ENCODE measurements at places on chromosomes 3 and 15.

DNA sequence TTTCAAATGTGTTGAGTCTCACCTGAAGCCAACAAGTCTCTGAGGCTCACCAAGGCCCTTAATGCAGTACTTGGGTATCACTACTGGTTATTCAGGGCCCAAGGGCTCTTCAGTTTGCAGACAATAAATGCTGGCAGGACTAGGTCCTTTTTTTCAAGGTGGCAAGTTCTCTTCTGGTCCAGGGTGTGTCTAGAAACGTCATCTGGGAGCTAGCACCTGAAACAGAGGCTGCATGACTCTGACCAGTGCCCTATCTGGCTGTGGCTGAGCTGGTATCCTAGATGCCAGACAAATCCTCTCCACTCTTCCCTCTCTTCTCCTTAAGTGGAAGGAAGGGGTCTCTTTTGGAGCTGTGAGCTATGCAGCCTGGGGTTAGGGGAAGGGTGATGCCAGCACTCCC lies 276.8 kb downstream of the PYDC2 start:
- DNase-seq, result no peak

- DNase-seq, result no peak
Observed at GRCh38 chr15:29569533-29570092, 252.7 kb downstream of the TJP1 start.

- DNase-seq, result no peak
Observed at GRCh38 chr15:52498706-52499105, 30.0 kb downstream of the MYO5A start.

- no peak for DNase-seq
Observed at GRCh38 chr3:155635056-155635455, 109.8 kb downstream of the PLCH1 start.

GRCh38 chr15:45747426-45747825 lies 112.6 kb downstream of the SQOR start:
- DNase-seq, result no peak

- no peak for DNase-seq
Observed at GRCh38 chr3:164890061-164890460, 188.2 kb downstream of the SI start.

DNA sequence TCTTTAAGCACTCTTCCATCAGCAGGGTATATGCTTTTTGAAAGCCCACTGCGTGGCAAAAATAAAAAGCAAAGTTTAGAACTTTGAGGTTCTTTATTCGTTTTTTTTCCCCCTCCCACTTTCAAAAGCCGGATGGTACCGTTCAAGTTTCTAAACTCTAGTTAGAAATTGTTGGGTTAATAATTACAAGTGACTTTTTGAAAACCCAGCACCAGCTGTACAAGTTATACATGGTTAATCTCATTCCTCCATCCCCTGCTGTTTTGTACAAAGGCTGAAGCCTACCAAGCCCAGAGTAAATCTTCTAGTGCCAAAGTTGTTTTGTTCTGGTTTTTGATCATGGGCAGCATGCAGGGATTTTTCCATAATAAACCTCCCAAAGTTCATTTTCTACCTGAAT lies 48.6 kb downstream of the WDR72 start:
- DNase-seq, result no peak

GRCh38 chr3:123757281-123757940 lies 126.7 kb downstream of the MYLK start:
- DNase-seq, result no peak

GRCh38 chr3:184561913-184562877 lies 610 bp downstream of the EPHB3 start:
- DNase-seq, result no peak

GRCh38 chr3:42600958-42601675 lies 631 bp downstream of the NKTR start:
- DNase-seq, result no peak

DNA sequence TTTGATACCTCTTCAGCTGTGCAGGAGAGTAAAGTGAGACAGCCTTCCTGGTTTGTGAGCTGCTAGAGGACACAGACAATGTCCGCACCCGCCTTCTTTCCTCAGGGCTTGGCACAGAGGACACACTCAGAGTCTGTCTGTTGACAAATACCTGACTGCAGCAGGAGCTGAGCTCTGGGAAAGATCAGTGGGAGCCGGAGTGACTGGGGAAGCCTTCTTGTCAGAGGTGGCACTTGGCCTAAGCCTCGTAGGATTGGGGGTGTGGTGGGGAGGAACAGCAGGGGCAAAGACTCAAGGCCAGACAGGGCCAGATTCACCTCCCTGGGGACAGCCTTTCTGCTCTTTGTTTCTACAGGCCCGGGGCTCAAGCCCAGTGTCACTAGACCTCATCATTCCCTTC lies 3.3 kb upstream of the IL17RC start:
- no peak for DNase-seq

DNA sequence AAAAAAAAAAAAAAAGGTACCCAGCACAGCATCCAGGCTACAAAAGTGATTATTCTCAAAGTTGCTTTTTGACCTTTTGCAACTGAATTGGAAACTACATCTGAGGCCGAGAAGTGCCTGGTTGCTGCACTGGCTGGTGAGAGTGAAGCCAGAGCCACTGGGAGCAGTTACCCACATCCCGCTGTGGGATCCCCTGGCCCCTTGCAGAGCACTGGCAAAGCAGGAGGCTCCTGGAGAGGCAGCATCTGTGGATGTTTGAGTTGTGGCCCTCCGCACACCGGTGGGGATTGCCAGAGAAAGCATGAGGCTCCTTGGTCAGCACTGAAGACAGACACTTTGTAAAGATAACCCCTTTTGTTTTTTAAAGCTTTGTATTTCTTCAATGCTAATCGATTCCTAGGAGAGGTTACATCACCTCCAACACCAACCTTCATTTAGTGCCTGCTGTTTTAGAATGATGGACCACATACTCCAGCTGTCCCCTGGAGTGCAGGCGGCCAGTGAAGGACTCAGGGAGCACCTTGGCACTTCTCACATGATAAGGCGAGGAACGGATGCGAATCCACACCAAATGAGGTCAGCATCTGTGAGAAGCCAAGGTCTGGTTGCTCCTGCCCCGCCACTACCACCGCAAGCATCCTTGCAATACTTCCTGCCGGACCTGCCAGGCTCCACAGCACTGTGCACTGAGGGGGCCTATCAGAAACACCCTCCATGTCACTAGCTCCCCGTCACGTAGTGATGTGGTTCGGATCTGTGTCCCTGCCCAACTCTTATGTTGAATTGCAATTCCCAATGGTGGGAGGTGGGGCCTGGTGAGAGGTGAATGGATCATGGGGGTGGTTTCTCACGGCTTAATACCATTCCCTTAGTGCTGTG lies 256.5 kb downstream of the GABRB3 start:
- DNase-seq, result no peak

- no peak for DNase-seq
Observed at GRCh38 chr15:20344601-20345400, 196.8 kb downstream of the GOLGA6L6 start.

DNA sequence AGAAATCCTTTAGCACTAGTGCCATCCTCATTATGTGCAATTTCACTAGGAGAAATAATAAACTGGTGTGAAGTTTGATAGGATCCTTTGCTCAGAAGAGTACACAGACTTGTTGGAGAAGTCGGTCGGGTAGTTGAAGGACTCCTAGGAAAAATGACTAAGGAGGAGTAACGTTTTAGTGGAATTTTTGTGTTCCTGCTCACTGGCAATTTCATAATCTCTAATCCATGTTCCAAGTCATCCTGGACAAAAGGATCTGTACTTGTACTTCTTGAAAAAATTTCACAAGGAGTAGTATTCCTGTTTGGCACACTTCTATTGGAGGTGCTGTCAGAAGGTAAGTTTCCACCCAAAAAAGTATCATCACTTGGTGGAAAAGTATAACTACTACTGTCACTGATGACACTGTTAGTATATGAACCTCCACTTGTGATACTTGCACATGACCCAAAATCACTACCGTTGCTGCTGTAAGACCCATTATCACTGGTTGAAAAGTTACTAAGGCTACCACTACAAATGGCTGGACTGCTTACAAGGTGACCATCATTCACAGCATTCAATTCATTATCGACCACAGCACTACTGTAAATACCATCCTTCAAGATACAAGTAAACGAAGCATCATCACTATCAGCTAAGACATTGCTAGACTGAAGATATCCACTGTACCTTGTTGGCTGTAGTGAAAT lies 77.4 kb downstream of the NEDD4 start:
- DNase-seq, result no peak

- no peak for DNase-seq
Observed at GRCh38 chr15:52615302-52615701, 46.5 kb upstream of the ARPP19 start.

DNA sequence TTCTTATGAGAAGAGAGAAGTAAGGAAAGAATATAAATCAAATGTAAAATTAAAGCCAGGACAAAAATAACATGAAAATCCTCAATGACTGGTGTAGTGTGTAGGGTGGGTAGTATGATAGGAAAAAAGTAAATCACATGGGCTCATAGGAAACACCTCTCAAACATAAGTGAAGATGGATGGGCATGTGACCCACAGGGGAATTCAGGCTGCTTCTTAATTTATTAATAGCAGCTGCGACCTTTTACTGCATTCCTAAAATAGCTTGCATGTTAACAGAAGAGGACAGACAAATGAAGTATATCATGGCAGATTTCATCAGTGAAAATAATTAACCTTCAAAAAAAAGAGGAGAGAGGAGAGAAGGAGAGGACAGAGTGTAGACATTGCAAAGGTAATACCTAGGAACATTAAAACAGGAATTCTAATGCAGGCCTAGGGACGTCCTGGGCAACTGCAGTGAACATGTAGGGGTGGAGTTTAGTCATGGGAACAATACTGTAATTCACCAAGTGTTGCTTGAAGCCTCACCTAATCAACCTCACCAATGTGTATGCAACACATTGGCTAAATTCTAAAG lies 132.9 kb downstream of the KCNMB2 start:
- no peak for DNase-seq

- DNase-seq, result no peak
Observed at GRCh38 chr3:44762170-44762677, 630 bp downstream of the KIF15 start.

- no peak for DNase-seq
Observed at GRCh38 chr3:46924921-46925584, 47.5 kb downstream of the PTH1R start.

GRCh38 chr3:100518983-100519382 lies 26.6 kb downstream of the TMEM45A start:
- DNase-seq, result no peak

DNA sequence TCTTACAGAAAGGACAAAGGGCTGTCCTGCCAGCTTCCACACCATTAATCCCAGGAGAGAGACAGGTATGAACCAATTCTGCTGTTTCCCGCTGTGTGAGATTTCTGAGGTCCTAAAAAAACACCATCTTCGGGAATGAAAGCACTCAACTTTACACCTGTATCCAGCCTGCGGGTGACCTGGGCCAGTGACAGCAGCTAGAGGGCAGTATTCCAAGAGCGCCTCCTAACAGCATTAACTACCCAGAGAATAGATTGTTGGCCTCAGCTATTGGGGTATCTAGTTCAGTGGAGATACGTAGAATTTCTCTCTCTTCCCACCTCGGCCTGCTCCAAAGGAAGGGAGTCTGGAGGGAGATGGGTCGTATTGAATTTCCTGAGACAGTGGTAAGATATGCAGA lies 55.1 kb downstream of the WDR76 start:
- DNase-seq, result no peak

- no peak for DNase-seq
Observed at GRCh38 chr15:38562278-38562677, 2.3 kb downstream of the RASGRP1 start.

GRCh38 chr15:39855400-39855799 lies 64.7 kb downstream of the GPR176 start:
- no peak for DNase-seq

DNA sequence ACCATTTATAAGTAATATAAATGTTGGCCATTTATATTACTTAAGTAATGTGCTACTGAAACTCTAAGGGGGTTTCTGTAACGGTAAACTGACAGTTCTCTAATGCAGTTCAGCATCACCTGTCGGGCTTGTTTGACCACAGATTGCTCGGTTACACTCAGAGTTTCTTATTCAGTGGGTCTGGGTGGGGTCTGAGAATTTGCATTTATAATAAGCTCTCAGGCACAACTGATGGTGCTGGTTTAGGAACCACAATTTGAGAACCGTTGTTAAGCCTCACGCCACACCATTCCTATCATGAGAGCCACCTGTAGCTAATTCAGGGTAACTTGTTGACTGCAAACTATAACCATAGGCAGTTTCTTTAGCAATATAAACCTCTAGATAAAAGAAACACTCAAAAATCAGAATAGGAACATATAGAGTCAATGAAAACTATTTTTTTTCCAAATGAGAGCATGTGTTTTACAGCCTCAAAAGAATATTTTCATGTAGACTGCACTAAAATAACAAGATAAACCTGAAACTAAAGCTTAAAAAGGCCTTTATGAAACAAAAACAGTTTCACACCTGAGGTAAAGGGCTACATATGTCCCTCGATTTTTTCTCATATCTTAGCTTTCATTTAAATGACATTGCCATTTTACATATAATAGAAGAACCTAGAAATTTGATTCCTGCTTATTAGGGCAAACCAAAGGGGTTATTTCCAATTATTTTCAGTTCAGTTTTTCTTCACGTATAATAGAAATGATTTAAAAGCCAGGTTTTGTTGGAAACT lies 604.8 kb downstream of the UNC13C start:
- DNase-seq, result no peak

GRCh38 chr3:45890405-45890804 lies 4.1 kb downstream of the CCR9 start:
- no peak for DNase-seq

Measured in esophagus squamous epithelium (tissue), 5 donors.